ENCODE measurements at places on chromosomes 13 and 19.

DNA sequence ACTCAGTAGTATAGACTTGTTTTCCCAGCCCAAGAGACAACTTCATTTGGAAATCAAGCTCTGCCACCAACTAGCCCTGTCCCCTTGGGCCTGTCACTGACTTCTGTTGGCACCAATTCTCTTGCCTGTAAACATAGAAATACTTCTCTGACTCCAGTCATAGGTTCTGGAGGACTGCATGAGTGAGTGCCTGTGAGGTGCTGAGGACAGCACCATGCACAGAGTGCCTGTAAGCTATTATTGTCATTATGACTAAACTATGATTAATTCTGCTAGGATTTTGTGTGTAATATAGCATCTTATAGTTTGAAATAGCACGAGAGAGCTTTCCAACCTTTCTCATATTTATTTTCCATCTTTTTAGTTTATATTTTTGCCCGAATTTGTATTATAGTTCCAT is 247.9 kb downstream of the MYO16 start:
- DNase-seq = no peak

DNA sequence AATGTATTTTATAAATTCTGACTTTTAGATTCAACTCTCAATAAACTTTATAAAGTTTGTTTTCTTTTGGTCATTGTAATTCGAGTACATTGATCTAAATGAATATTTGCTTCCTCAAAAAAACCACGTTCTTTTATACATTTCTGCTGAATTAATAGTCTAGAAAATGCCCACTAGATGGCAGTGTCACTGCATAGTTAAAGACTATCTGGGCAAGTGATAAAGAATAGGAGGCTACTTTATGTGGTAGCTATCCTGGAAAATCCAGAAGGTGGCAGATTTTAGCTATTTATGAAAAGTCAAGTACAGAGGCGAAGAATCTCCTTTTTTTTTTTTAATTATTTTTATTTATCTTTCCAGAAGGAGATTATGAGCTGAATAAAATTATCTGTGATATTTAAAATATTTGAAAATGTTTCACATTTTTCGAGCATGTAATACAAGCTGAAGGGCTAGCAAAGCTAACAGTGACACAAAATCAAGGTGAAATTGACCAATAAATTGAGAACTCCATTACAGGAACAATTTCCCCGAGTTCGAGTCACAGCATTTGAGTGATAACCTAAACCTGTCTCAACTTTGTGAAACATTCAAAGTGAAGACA is 221.8 kb downstream of the OLFM4 start:
- peak; percentile 12 for DNase-seq

GRCh38 chr19:41325947-41326706 is 16.2 kb downstream of the CCDC97 start:
- DNase-seq = no peak

DNA sequence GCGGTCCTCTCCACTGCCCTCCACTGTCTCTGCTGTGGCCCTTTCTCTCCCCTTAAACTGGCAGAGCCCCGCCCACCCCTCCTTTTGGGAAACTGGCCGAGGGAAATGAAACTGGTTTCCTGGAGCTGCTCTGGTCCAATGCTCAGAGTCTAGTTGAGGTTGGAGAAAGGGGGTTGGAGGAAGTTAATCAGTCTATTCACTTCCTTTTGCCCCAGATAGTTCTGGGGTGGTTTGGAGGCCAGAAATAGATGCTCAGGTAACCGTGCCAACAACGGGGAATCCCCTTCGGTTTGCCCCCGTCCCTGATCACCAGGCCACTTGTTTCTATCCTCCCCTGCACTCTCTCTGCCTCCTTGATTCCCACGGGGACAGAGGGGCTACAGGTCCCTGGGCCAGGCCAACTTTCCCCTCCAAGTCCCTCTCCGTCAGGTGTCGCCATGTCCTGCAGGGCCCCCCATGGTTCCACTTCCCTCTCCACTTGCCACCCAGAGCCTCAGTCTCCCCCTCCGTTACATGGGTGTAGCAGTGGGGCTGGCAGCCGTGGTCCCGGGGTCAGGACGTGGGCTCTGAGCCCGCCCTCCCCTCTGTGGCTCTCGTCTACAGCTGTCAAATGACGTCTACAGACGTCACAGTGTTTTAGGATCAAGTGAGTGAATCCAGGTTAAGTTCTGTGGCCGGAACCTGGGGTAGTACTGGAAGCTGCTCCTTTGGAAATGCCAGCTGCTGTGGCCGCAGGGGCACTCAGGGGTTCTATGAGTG is at the start of gene IL4I1:
IL4I1 (minus strand) TSS at position 25 of the 759 bp plus-strand sequence. CDS start 727 bp downstream, outside the sequence.
- DNase-seq = no peak

GRCh38 chr13:51397262-51397941 is 55.4 kb downstream of the INTS6 start:
- no peak for DNase-seq

DNA sequence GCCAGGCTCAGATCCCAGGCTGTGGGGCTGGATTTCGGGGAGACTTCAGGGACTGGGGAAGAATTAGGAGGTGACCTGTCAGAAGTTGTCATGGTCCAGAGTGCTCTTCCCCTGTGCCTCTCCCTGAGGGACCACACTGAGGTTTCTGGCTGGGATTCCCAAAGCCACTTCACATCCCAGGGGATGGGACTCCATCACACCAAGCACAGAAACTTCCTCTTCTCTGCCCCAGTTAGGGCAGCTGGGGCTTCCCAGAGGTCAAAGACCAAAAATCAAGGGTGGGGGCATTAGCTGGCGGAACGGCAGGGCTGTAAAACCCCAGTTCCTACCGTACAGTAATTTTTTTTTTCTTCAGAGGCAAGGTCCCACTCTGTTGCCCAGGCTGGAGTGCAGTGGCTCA is 7.4 kb downstream of the FCER2 start:
- DNase-seq = no peak

DNA sequence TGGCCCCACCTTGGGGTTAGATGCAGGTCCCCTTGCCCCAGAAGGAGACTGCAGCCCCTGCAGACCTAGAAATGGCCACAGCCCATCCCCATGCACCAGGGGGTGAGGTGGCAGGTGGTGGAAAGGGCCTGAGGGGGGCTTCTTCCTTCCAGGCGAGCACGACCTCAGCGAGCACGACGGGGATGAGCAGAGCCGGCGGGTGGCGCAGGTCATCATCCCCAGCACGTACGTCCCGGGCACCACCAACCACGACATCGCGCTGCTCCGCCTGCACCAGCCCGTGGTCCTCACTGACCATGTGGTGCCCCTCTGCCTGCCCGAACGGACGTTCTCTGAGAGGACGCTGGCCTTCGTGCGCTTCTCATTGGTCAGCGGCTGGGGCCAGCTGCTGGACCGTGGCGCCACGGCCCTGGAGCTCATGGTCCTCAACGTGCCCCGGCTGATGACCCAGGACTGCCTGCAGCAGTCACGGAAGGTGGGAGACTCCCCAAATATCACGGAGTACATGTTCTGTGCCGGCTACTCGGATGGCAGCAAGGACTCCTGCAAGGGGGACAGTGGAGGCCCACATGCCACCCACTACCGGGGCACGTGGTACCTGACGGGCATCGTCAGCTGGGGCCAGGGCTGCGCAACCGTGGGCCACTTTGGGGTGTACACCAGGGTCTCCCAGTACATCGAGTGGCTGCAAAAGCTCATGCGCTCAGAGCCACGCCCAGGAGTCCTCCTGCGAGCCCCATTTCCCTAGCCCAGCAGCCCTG is 4.2 kb upstream of the F10 start:
- peak; percentile 9 for DNase-seq

DNA sequence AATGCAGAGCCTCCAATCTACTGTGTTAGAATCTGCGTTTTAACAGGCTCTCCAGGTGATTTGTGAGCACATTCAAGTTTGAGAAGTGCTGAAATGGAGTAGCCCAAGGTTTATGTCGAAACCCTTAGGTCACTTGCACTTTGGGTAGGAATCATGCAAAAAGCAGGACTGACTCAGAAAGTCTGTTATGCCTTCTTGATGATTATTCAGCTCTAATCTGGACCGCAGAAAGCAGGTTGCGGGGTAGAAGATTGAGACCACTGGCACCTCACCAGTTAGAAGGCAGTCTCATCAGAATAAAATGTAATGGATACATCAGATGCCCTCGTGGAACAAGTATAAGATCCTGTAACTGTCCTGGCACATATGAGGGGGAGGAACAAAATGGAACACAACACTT is 326.3 kb downstream of the DCLK1 start:
- DNase-seq = no peak

DNA sequence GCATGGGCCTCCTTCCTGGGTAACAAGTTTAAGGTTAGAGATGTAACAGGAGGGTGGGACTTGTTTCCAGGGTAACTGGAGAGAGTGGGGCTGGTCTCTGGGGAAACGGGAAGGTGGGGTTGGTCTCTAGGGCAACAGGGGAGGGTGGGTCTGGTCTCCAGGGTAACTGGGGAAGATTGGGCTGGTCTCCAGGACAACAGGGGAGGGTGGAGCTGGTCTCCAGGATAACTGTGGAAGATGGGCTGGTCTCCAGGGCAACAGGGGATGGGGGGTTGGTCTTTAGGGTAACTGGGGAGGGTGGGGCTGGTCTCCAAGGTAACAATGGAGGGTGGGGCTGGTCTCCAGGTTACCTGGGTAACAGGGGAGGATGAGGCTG is 36.5 kb downstream of the SPTBN4 start:
- DNase-seq = no peak

GRCh38 chr13:107079423-107080049 is 511.6 kb upstream of the ARGLU1 start:
- DNase-seq = no peak

DNA sequence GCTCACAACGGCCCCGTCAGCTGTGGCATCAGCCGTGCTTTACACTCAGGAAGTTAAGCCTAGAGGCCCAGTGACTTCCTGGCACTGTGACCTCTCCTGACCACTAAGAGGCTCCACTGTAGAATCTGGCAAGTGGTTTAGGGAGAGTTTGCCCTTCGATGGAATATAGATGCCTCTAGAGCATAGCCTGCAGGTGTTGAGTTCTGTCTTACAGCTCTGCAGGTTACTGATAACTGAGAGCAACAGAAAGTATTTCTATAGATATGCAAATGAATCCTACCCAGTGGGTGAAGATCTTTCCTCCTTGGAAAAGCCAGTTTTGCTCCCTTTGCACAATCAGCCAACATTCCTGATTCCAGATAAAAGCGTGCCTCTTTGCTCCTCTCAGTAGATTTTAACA is 35.8 kb downstream of the ATP12A start:
- no peak for DNase-seq

GRCh38 chr13:23129331-23129730 is 51.4 kb upstream of the SGCG start:
- no peak for DNase-seq

DNA sequence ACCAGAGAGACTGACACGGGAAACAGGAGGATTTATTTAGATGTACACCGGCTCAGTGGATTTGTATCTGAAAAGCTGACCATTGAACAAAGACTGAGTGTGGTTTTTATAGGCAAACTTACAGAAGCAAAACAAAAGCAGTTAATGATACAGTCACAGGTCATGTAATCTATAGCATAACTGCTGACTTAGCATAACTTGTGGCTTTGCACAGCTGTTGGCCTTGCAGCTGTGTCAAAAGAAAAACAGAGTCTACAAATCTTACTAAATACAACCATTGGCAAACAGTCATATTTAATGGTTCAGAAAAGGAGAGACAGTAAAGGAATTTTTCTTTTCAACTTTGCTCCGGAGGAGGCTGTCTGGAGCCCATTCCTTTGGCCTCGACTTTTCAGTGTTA is 2.3 kb upstream of the ILF3 start:
- no peak for DNase-seq

DNA sequence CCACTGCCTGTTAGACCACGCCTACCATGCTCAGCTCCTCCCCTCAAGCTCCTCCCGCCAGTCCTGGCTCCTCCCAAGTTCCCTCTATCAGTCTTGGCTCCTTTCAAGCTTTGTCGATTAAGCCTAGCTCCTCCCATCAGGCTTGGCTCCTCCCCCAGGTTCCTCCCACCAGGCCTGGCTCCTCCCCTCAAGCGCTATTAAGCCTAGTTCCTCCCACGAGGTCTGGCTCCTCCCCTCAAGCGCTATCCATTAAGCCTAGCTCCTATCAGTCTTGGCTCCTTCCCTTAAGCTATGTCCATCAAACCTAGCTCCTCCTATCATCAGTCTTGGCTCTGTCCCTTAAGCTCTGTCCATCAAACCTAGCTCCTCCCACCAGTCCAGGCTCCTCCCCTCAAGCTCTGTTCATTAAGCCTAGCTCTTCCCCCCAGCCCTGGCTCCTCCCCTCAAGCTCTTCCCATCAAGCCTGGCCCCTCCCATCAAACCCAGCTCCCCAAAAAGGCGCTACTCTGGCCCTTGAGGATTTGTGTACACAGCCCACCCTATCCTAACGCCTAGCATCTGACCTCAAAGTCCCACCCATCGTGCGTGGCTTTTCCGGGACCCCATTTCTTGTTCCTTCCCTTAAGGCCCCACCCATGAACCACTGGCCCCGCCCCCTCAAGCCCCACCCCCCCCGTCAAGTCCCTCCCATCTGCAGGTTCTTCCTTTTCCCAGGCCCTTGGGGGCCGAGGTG is 10.0 kb downstream of the CAMSAP3 start:
- DNase-seq = no peak

Data from progenitor cell of endocrine pancreas (in vitro differentiated cells).